ENCODE measurements at places on chromosomes 7 and 10.

DNA sequence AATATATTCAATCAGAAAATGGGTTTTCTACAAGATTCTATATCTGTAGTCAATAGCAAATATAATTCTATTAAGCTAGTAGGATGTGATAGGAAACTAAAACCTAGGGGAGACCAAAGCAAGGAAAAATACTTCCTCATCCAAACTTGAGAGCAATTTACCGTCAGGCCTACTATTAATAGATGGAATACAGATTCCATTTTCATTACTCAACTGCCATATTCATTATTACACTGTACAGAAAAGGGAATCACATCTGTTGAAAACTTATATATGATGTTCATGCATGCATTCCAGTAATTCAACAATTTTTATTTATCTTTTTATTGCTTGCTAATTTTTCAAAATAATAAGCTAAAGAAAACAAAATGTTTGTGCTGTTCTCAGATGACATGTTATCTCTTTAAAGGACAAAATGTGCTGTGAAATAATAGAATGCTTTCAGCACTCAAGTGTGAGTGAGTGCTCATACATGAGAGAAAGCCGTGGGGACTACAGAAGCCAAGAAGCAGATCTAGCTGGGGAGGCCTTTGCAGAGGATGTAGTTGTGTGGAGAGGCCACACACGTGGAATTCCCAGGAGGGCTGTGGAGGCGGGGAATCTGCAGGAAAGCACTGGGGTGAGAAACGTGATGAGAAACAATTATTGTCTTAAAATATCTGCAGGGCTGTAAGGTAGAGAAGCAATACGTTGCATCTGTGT is 110.0 kb downstream of the EGFR start:
- no peak for DNase-seq

- no peak for DNase-seq
Measured at GRCh38 chr10:86775056-86775869, 18.8 kb downstream of the BMPR1A start.

DNA sequence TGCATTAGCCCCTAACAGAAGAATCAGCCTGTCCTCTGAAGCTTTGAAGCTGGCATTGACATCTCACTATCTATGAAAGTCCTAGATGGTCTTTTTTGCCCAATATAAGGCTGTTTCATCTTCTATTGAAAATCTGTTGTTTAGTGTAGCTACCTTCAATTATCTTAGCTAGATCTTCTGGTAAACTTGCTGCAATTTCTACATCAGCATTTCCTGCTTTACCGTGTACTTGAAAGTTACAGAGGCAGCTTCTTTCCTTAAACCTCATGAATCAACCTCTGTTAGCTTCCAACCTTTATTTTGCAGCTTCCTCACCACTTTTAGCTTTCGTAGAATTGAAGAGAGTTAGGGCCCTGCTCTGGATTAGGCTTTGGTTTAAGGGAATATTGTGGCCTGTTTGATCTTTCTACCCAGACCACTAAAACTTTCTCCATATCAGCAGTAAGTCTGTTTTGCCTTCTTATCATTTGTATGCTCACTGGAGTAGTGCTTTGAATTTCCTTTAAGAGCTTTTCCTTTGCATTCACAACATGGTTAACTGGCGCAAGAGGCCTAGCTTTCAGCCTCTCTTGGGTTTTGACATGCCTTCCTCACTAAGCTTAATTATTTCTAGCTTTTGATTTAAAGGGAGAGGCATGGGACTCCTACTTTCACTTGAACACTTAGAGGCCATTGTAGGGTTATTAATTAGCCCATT is 32.5 kb downstream of the ARID5B start:
- no peak for DNase-seq

- DNase-seq = no peak
Measured at GRCh38 chr10:114271075-114271778, 32.2 kb downstream of the VWA2 start.

GRCh38 chr10:110672580-110672919 is 28.4 kb downstream of the RBM20 start:
- DNase-seq = no peak

GRCh38 chr7:105470846-105471245 is 51.2 kb downstream of the PUS7 start:
- no peak for DNase-seq

DNA sequence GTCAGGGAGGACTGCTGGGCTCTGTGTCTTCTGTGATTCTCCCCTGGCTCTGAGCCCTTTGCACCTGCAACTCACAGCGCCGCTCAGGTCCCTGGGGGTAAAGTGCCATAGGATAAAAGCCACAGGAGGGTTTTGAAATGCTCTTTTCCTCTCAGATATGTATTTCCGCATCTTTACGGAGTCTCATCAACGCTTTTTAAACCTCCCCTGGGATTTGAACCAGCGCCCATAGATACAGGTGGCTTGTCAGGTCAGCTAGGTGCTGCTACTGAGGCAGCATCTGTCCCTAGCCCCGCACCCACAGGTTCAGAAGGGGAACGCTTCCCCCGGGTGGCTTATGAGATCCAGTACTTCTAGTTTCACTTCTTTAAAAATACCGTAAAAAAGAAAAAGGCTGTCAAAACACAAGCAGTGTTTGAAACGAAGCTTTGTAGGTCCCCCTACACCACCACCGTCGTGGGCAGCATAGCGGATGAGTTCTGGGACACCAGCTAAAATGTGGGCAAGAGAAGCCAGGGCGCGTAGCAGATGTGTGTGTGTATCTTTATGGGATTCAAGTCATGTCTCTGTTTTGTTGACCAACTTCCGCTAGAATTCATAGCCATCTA is 173.5 kb downstream of the CUX1 start:
- no peak for DNase-seq

DNA sequence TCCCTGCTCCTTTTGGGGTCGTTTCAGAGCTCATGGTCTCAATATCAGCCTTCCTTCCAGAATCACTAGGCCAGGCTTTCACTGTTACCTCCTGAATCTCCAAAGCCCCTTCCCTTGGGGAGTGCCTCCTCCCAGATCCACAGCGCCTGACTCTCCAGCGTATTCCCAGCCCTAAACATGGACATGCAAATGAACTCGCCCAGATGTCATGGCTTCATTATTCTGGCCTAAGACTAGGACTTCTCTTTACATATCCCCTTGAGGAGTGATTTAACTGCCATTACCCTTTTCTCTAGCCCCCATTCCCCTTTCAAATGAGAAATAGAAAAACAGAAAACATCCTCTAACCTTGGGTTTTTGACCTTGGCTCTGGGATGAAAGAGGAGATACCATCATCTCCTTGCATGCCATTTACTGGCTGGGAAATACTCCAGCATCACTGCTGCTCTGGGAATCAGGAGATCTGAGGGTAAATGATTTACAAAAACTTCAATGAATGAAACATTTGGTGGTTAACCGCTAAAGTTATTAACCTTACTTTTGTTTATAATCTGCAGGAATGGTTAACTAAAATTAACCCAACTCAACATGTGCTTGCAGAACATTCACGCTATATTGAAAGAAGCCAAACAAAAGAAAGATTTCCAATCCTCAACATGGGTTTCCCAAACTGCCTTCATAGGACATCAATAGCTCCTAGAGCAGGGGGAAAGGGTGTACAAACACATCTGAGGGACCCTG is 37.0 kb downstream of the FAM171A1 start:
- no peak for DNase-seq

GRCh38 chr7:30880125-30880720 is 31.4 kb upstream of the AQP1 start:
- no peak for DNase-seq

DNA sequence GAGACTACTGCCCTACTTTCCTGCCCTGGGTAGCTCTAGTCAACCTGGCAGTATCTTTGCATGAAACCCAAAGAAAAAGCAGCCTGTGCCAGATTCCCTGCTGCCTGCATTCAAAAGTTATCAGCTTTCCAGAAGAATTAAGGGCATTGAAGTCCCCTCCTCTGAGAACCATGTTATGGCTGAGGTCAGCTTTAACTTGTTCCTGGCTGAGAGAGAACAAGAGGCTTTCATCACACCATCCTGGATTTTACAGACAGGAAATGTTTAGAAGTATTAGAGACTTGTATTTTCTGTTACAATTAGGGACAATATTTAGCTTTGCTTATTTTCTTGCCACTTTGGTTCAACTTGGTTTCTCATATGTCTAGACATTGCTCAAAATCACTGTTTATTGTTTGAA is 238.8 kb downstream of the ARL4A start:
- DNase-seq = no peak

- DNase-seq = no peak
Measured at GRCh38 chr7:20158684-20159083, 58.5 kb downstream of the MACC1 start.

DNA sequence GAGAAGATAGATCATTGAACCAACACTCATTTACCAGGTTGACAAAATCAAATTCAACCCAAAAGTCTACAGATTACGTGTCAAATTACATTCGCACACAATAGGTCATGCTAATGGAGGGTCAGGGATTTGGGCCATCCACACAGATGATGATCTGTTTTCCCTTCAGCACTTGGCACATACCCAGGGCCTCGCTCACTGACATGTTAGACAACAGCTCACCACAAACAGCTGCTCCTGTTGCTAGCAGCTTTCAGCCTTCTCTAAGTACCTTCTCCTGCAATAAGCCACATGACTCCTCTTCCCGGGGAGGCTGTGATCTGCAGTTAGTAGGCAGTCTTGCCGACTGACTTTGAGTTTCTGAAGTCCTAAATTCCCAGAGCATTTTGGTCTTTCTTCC is 18.4 kb downstream of the NKX2-3 start:
- DNase-seq = no peak

DNA sequence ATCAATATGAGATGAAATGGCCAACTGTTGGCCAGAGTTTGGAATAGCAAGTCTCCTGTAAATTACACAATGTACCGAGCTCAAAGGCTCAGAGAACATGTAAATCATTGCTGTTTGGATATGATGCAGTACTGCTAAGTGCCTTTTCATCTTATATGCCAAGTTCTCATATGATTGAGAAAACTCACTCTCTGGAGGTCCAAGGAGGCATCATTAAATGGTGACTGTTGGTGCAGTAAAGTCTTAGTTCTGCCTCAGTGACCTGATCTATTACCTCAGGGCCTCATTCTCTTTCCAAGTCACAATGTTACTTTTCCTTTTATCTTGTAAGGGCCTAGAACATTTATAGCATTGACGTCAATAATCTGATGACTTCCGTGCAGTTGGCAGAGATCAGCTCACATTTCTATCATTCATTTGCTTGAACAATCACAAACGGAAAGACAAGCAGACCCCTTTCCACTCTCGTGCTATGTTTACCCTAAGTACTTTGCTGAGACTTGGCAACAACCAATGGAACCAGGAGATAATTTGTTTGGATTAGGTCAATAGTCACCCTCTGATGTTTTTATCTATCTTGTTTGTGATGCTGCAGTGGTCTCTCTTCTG is 32.6 kb upstream of the PDK4 start:
- DNase-seq = no peak

- no peak for DNase-seq
Measured at GRCh38 chr10:84829131-84829530, 500.7 kb downstream of the CCSER2 start.

GRCh38 chr7:22201186-22201880 is 155.6 kb downstream of the RAPGEF5 start:
- no peak for DNase-seq

DNA sequence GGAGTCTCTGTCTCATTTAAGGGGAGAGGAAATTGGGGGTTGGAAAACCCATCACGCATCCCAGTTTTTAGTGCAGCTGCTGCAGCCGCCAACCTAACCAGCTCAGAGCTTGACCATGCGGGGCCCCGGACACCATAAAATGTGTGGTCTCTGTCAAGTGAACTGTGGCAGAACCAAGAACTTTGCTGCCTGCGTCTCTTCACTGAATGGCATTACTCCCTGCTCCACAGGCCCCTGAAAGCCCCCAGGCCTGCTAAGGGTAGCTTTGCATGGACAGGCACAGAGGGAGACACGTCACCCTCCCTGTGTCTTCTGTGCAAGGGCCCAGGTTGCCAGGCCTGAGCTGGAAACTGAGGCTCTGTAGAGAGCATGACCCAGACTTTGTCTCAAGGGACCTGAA is 144.6 kb upstream of the GPR26 start:
- no peak for DNase-seq

DNA sequence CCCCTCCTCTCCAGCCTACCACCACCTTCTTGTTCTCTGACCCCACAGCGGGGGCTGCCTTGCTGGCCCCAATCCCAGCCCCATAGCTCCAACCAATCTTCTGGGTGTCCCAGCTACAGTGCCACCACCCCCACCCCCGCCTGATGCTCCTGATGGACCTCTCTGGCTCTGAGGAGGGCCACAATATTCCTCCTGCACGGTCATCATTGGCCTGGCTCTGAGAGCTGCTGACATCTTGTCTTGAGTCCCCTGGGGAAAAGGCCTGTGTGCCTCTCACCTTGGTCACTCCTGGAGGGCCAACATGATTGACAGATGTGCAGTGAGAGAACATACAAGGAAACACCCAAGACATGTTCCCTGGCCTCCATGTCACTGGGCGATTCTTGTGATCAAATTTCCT is 7.6 kb downstream of the GDF2 start:
- no peak for DNase-seq

GRCh38 chr7:95509199-95509598 is 23.5 kb downstream of the ASB4 start:
- no peak for DNase-seq

DNA sequence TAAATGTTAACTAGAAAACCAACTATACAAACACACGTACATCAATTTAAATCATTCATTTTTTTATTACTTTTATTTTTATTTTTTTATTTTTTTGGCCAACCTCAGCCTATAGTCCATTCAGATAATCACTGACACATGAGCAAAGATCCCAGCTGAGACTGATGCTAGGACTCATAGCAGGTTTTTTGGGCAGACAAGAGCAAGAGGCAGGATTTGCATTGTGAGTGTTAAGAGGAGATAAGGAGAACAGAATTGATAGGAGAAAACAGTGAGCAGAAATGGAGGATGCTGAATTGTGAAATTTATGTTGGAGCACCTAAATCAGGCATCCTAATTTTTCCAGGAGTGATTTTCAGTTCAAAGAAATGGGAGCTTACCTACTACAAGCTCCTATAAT is 240.3 kb downstream of the SEMA3D start:
- no peak for DNase-seq

DNA sequence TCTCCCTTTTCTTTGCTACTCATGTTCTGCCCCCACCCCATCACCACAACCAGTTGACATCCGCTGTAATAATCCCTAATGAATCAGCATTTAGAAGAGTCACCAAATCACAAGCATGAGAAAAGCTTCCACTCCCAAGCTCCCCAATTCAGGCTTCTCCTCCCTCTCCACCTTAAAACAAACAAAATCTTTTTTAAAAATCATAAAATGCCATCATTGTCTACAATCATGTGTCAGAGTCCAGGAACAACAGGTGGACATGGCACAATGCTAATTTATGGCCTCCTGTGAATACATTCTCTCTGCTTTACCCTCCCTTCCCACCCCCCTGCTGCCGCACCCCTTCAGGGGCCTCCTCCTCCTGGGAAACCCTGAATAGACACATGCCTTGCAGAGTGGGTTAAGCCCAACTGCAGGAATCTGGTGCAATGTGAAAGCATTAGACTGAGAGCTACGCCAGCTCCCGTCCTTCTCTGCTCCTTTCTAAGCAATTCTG is 3.7 kb downstream of the LRRC4 start:
- no peak for DNase-seq

- no peak for DNase-seq
Measured at GRCh38 chr7:139771001-139771956, 6.5 kb downstream of the HIPK2 start.
